Uterine smooth muscle cell (primary cell): ENCODE measurements at places on chromosomes 1 and 21. TPM values are rescaled to one million over a fixed set of nuclear protein-coding genes. Genes with fewer than 3 reads are reported as not detected.

FLG2 gene
- total RNA-seq = under 0.01 TPM in 1 of 2 replicates, not detected in the other

CCDC181 gene
- 1.2 and 2.0 TPM in 2 replicates for total RNA-seq

IGSF3 gene
- total RNA-seq = 0.37 and 0.66 TPM in 2 replicates

LHX8 gene
- not detected in 2 replicates for total RNA-seq

IFNAR1 gene
- total RNA-seq = 13.5 and 17.7 TPM in 2 replicates

FAM72B gene
- total RNA-seq = 2.4 and 3.9 TPM in 2 replicates

CRYAA gene
- total RNA-seq = not detected in 2 replicates
